ENCODE measurements at places on chromosomes 2 and 18.

DNA sequence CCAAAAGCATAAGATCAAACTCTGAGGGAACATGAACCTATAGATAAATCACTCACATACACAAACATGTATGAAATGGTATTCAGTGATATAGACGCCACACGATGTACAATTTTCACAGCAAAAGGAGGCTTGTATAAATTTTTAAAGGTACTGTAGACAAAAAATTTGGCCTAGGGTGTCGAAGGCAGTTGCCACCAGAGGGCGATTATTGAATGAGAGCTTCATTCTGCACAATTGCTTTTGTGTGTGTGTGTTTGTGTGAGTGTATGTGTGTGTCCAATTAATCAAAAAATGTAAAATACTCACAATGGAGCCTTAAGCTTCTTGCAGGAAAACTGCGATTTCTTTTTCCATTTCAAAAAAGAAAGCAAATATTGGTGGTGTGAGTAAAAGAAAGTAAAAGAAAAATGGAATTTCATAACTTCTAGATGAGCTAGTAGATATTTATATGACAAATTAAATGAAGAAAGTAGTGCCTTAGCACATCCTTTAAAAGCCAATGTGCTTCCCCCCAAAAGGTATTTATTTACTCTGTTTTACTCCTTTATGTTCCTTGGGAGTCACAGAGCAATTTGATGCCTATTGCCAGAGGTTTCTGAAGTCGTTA is 800.1 kb downstream of the SATB2 start:
- peak; percentile 26 for DNase-seq

DNA sequence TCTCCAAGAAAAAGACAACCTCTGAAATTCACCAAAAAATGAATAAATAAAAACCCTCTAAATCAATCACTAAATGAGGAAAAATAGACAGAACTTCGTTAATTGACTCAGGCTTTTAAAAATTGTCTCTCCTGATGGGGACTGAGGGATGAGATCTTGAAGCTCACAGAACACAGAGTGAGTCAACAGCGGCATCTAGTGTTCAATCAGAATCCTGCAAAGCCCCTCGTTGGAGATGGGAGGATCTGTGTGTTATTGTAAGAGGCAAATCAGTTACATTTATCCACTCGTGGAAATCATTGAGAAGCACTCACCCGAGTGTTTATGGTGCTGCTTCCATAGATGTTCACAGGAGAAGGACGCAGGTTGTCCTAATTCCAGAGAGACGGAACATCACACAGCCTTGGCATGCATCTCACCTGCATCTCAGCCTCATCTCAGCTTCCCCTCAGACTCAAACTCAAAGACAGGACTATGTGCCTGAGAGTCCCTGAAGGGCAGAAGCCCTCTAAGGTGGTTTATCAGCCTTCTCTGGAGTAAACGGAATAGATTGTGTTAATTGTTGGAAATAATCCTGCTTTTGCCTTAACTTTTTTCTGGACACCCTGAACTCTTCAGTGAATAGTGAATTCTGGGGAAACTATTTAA is 82.0 kb downstream of the MREG start:
- peak; percentile 79 for DNase-seq

DNA sequence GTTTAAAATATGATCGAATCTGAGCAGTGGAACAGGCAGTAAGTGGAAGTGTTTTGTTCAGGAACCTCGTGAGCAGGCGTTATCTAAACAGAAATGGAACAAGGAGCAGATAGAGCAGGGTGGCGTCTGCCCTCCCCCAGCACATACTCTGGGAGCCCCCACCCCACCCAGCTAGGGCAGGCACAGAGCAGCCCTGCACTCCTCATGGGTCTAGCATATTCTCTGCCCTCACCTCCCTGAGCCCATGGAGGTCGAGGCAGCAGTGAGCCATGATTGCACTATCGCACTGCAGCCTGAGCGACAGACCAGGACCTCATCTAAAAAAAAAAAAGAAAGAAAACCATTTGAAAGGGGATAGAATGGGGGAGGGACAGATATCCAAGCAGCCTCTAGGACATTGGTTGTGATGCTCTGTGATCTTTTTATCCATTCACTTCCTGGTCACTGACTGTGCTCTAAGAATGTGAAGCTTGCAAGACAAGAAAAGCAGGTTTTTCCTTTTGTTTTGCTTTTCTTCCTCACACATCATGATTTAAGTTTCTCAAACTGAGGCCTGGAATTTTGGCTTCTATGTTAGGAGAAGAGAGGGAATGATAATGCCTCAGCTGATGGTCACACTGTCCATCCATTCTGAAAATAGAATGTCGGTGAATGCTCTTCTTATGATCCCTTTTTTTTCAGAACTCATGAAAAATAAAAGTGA is 3.1 kb downstream of the MLPH start:
- no peak for DNase-seq

- no peak for DNase-seq
Observed at GRCh38 chr2:23606968-23607367, 222.0 kb downstream of the KLHL29 start.

- no peak for DNase-seq
Observed at GRCh38 chr2:151651274-151651673, 83.0 kb downstream of the NEB start.

DNA sequence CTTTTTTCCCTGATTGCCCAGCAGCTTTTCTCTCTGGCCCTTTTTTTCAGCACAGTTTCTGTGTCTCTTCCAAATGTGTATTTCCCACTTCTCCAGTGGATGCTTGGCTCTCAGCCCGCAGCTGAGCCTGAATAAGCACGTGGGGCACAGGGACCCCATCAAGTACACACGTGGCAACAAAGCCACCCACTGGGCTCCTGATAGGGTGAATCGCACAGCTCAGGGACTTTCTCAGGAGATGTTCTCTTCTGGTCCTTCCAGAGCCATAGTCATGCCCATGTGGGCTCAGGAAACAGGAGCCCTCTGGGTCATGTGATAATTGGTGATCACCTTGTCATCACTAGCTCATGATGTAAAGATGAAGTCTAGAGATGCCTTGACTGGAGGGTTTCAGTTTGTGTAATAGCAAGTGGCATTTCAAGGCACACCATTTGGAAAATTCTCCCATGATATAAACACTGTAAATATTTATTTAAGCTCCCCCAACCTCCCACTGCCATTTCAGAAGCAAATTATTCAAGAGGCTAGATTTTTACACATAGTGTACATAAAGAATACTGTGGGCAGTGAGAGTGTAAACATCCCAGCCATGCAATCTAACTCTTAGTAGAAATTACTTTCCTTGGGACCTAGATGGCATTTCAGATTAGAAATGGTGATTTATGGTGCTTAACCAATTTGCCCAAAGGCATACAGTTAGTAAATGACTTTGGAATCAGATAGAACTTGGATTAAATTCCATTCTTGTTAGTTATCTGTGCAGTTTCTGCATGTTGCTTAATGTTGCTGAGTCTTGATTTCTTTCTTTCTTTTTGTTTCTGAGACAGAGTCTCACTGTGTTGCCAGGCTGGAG is 597.5 kb downstream of the SLC4A3 start:
- DNase-seq: no peak

DNA sequence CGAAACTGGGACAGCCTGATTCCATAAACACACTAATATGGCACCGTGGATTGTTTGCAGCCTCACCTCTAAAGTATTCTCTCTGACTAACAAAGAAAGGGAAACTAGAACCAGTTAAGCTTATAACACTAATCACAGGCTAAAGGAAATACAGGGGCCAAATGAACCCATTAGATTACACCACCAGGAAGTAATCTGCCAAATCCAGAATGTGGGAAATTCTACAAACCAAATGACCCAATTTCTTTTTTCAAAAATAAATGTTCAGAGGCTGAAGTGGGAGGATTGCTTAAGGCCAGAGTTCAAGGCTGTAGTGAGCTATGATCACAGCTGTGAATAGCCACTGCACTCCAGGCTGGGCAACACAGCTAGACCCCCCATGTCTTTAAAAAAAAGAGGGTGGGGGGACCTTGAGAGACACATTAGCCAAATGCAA is 1.5 kb upstream of the MPPE1 start:
- peak; percentile 30 for DNase-seq

- DNase-seq: no peak
Observed at GRCh38 chr2:219483451-219484342, 15.0 kb upstream of the GMPPA start.

DNA sequence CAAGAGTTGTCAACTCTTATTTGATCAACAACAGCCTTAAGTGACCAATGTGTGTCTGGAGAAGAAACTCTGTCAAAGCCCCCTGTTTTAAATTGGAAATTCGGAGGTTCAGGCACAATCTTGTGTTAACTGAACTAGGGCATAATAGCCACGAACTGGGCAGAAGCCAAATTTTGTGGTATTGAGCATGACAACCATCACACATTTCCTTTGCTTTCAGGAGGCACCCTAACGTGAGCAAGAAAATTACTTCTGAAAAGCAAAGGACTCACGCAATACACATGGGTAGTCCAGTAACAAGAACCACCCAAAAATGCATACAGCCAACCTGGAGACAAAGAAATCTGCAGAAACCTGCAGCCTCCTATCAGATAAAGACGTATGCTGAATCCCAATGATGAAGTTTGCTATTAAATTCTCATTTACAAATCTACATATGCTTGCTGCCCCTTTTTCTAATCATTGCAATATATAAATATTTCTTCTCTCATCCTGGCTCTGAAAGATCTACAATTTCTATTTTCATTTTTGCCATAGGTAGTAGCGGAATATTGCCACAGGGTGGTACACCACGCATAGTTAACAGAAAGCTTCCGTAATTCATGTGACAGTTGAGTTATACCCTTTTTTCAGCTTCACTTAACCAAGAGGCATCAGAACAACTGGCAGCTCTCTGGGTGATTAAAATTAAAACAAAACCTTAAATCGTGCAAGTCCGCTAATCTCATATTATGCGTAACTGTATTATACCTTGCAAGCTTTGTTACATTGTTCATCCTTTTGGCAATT is 495.8 kb downstream of the NRXN1 start:
- peak; percentile 19 for DNase-seq

Measured in GM12865 (cell line).